ENCODE measurements at places on chromosomes 12 and 14.

- peak; percentile 77 for DNase-seq
Measured at GRCh38 chr14:50303744-50304471, 8.1 kb downstream of the L2HGDH start.

- DNase-seq, result no peak
Measured at GRCh38 chr12:124020514-124020949, 47.5 kb downstream of the ZNF664 start.

DNA sequence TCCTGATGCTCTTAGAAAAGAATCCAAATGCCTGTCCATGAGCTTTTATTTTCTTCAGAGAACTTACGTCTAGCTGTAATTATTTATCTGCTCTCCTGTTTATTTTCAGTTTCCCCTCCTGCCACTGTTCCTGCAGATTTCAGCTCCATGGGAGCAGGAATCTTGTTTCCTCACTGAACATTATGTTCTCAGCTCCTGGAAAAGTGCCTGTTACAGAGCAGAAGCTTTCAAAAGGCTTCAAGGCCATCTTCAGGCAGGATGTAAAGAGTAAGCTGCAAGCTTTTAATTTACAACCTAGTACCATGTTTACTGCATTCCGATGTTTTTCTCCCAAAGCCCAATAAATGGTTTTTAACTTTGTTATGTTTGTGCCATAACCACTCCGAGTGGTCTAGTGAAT lies 98.4 kb upstream of the BTG1 start:
- no peak for DNase-seq

DNA sequence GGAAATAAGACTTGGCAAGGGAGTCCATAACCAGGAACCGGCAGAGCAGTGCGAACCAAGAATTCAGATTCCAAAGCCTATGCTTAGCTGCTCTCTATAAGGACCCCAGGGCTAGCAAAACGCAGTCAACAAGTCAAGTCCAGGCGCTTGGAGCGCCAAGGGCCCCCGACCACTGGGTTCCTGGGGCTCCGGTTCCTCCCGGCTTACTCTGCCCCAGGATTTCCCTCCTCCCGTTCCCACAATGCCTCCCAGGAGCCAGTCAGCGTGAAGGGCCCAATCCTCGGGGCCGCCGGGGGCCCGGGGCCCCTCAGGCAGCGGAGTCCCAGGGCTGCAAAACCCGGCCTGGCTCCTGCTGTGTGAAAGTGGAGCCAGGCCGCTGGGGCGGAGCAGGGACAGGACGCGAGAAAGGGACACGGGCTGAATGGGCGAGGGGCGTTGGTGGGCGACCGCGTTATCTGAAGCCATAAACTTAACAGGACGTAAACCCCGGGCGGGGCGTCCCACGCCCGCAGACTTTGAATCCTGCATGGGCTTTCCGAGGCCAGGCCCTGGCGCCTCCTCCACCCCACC lies 1.5 kb downstream of the KRT8 start:
- DNase-seq, result peak; percentile 92

GRCh38 chr12:71135812-71136176 lies 22.0 kb downstream of the TSPAN8 start:
- no peak for DNase-seq

DNA sequence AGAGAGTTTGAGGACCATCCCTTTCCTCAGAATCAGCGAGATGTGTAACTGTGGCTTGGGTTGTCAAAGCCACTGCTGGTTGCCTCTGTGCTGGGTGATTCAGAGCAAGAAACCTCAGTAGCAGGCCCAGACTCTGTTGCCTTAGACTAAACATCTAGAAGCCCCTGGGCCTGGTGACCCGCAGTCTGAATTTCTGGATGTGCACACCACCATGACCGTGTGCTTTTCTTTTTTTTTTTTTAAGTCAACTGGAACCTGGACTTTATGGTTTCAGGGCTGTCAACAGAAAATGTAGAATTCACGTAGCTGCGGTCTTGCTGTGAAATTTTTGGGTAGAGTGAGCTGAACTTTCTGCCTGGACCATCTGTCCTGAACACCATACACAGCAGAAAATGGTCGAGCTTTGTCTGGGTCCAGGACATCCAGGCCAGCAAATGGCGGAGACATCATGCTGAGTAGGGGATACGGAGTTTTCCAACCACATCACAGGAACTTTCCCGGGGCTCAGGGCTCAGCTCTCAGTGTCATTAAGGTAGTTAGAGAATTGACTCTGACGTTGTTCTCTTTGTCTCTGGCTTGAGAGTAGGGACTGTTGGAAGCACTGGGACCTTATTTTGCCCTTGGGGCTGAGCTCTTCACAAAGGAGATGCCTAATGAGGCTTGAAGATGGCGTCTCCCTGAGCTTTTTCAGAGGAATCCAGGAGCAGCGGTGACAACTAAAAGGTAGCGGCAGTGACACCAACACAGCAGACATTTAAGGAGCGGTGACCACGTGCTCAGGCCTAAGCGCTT lies 23.0 kb upstream of the BATF start:
- no peak for DNase-seq

DNA sequence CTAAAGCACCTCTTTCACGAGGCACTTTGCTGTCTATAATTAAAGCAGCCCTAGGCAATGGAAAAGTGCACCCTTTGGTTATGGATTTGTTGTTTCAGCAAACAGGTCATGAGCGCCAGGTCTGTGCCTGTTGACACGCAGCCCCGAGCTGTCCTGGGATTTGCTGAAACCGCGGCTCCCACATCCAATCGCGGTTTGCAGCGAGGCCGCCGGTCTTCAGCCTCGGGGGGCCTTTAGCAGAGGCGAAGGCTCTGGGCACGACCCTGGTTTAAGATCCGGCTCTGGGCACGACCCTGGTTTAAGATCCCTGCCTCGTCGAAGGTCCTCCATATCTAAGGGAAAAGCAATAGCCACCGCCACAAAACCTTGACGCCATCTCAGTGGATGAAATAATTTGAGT lies 79.2 kb downstream of the GLT1D1 start:
- DNase-seq, result no peak

DNA sequence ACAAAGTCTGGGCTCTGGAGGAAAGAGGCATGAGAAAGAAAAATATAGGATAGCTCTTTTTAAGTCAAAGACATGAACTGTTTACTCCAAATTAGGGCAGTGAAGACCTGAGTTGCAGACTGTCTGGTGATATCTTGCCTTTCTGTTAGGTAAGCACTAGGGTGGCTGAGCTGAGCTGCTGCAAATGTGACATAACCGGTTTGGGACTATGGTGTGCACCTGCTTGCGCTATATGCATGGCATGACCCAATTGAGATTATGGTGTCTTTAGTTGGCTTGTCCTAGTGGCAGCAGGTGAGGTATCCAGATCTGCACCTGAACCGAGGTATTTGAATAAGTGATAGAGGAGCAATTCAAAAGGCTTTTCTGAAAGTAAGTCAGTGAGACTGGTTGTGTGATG lies 345.6 kb downstream of the APAF1 start:
- DNase-seq, result no peak

- DNase-seq, result no peak
Measured at GRCh38 chr14:105496831-105497591, 6.0 kb downstream of the TEDC1 start.

GRCh38 chr12:31004666-31005065 lies 69.0 kb upstream of the DDX11 start:
- no peak for DNase-seq

DNA sequence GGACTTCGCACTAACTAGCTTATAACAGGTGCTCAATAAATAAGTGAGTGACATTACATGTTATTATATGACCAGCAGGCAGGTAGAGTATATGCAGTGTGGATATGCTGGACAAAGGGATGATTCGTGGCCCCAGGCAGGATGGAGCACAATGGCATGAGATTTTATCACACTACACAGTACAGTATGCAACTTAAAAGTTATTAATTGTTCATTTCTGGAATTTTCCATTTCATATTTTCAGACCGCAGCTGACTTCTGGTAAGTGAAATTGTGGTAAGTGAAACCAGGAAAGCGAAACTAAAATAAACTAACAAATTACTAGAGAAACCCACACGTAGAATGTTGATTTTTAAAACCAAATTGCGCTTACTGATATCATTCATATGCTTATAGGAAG lies 3.3 kb downstream of the PARP11 start:
- no peak for DNase-seq

- DNase-seq, result no peak
Measured at GRCh38 chr12:95505039-95505438, 31.1 kb downstream of the METAP2 start.

- no peak for DNase-seq
Measured at GRCh38 chr12:19799216-19799615, 359.9 kb downstream of the AEBP2 start.

DNA sequence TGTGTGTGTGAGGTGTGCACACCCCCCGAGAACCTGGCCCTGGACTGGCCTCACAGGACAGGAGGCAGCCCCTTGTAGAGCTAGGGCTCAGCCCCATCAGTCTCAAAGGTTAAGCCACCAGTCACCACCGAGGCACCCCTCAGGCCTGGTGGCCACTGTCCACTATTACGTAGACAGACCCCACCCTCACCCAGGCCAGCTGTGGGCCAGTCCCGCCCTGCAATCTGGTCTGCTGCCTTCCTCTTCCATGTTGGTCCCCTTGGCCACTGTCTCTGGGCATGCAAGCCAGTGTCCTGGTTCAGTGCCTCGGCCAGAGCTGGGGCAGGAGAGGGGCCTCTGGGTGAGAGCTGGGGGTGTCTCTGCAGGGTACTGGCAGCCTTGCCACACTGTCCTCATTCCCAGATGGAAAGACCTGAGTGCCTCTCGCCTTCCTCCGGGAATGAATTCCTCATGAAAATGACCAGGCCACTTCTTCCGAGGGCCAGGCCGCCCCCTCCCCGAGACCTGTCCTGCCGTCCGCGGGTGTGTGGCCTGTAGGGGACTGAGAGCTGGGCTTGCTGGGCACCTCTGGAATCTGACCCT lies 897 bp upstream of the TEX22 start:
- no peak for DNase-seq

DNA sequence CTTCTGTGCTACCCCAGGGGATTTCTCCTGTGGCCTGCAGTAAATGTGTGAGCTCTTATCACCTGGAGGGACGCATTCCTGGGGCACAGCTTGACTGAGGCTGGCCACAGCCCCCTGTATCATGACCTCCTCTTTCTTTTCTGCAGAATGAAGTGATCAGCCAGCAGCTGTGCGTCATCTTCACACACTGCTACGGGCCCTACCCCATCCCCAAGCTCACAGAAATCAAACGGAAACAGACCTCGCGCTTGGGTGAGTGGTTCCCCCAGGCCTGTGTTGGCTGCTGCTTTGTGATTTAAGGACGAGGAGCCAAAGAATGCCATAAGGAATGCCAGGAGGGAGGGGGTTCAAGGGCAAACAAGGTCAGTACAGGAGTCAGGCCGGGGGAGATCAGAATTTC lies 50.5 kb upstream of the PWP1 start:
- peak; percentile 7 for DNase-seq

DNA sequence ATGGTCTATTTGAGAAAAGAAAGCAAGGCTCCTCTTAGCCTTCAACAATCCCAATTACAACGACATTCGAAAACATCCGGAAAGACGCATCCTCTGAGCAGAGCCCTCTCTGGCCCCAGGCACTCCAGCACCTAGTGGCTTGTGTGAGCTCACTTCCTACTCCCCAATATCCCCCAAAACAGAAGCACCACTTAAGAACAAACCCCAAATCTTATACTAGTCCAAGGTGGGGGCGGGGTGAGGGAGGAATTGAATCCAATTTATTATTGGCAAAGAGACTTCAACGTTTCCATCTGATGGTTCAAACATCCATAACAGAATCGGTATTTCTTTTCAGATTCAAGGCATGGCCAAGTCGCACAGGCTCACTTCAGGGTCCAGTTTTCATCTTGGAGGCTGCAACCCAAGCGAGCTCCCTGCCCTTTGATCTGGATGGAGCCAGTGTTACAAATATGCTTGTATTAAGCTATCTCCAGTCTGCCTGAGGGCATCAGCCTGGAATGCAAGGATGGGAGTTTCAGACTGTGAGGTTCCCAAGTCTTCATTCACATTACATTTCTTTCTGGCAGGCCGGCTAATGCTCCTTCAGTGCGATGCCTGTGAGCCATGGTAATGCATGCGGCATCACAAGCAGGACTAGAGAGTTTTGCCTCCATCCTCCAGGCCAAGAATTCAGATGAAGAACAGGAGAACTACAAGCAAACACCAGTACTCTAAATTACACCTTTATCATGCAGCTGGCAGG lies 132.5 kb upstream of the FOXN3 start:
- no peak for DNase-seq

DNA sequence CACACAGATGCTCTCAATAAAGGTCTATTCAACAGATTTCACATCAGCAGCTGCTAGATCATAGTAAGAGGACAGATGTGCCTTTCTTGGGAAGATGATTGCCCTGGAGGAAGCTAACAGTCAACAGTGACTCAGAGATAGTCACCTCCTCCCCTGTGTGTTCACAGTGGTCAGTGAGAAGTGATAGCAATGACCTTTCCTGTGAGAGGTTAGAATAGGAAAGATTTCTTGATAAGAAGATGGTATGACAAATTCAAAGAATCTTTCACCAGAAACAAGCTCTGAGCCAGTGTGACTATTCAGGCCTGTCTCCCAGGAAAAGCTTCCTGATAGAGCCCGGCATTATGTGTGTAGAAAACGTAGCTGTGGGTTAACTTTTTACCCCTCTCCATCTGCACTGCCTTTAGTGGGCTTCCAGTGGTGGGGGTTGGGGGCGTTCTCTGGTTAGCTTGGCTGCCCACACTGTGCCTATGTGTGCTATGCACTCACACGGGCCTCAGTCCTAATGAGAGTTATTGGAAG lies 66.4 kb upstream of the ARHGAP5 start:
- DNase-seq, result no peak

- peak; percentile 73 for DNase-seq
Measured at GRCh38 chr14:68607081-68607866, 185.6 kb downstream of the ZFP36L1 start.

DNA sequence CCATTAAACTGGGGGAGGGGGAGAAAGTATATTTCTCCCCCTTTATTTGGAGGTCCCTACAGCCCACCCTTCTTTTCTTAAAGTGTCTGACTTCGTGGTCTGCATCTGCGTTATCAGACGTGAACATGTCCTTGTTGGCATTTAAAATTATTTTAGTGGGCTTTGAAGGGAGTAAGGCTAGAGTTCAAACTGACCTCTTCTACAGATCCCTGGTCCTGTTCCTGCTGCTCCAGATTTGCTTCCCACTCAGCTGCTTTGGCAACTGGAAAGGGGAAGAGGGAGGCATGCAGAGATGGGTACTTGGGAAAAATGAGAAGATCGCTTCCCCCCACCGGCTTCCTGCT lies 611 bp upstream of the SIX6 start:
- no peak for DNase-seq
